ENCODE measurements at places on chromosomes 2 and 18.

DNA sequence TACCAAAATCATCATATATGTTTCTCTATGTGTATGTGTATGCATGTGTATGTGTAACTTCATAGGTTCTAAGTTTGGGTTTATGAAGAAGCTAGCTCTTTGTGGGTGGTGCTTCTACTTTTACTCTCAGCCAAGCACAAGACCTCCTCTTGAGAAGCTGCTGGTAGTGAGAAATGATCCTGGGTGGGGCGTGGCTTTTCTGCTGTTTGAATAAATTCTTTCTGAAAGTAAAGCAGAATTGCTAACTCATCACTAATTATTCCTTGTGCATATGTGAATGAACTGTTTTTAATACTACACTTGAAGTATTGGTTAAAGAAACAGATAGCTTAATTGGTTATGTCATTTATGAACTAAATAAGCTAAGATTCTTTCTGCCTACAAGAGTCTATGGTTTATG, 7.6 kb upstream of the GAREM1 start:
- DNase-seq = no peak

DNA sequence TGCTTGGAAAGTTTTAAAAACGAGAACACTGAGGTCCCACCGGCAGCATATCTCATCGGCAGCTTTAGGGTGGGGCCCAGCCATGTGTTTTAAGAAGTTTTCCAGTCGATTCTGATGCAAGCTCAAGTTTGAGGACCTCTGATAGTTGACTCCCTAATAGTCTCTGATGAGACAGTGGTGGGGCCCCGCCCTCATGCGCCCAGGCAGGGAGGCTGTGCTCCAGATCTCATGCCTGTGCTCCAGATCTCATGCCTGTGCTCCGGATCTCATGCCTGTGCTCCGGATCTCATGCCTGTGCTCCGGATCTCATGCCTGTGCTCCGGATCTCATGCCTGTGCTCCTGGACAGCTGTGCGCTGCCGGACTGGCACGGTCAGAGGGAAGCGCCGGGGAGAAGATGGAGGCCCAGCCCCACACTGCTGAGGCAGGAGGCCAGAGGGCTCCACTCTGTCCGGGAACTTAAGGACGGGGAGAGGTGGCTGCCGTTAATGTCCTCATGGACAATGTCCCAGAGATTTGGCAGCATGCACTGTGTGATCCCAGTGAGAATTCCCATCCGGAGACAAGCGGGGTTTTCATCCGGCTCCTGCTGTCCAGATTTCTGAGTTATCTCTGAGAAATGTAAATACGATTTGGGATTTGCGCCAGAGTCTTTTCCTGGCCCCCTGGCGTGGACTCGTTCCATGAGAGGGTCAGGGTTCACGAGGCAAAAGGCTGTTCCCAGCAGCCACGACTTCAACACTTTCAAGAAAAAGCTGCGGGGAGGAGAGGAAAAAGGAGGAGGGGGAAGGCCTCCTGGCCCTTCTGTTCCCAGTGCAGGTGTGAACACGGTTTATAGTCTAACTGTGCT, 9.4 kb upstream of the COLEC11 start:
- DNase-seq = no peak

- no peak for DNase-seq
These were observed 44.0 kb downstream of the TTC32 start for GRCh38 chr2:19857806-19858205.

GRCh38 chr2:113093613-113093977, 25.8 kb downstream of the IL1F10 start:
- no peak for DNase-seq

- no peak for DNase-seq
These were observed 2030.8 kb downstream of the SUCLG1 start for GRCh38 chr2:82428251-82428650.

- no peak for DNase-seq
These were observed 79.6 kb downstream of the GAREM1 start for GRCh38 chr18:32391126-32391525.

- peak; percentile 62 for DNase-seq
These were observed 854 bp downstream of the GPR155 start for GRCh38 chr2:174485788-174486562.

DNA sequence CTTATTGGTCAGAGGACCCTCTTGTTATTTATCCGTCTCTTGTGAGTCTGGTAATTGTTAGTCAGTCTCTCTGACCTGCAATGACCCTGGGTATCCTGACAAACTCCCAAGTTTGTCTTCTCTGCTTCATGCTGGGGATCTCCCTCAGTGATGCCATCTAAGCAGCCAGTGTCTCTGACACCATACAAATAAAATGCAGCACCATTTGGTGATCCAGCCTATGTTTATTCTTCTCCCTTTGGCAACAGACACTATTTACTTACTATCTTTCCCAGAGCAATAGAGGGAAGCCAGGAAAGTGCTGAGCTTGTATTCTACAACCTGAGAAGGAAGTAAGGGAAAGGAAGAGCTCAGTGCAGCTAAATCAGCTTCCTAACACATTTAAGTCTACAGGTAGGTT, 15.9 kb downstream of the SERPINE2 start:
- DNase-seq = no peak

GRCh38 chr2:192030289-192030688, 164.4 kb downstream of the TMEFF2 start:
- peak; percentile 32 for DNase-seq

GRCh38 chr2:196263181-196263747, 91.9 kb upstream of the STK17B start:
- no peak for DNase-seq

DNA sequence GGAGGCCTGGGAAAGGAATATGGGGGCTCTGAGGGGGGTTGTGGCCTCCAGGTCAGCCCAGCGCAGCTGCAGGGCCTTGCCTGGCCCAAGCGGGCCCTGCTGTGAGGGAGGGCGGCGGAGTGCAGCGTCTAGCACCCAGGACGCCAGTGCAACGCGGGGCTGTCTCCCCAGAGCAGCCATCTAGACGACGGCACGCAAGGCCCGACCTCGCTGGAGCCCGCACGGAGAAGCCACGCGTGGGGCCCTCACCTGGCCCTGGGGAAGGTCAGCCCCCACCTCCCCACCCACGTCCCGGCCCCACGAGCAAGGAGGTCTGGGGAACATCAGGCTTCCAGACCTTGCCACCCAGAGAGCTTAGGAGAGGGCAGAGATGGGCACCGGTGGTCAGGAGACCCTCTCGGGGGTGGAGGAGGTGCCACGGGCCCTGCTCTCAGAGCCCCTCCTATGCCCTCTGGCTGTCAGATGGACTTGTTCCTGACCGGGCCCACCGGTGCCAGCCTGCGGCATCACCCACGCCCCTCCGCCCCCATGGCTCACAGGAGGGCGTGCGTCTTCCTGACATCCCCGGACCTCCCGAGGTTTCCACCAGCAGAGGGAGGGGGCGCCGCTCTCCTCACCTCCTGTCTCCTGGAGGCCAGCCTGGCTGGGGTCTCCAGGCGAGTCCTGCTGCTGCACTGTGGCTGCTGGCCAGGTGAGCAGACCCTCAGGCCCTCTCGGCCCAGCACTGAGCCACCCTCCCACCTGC, 17.0 kb downstream of the GPR35 start:
- no peak for DNase-seq

- no peak for DNase-seq
These were observed 211.4 kb downstream of the ZBTB7C start for GRCh38 chr18:48197819-48198218.

- DNase-seq = no peak
These were observed 105.6 kb downstream of the HNRNPLL start for GRCh38 chr2:38496927-38497669.

- no peak for DNase-seq
These were observed 67.9 kb upstream of the RAPGEF4 start for GRCh38 chr2:172667581-172668325.

DNA sequence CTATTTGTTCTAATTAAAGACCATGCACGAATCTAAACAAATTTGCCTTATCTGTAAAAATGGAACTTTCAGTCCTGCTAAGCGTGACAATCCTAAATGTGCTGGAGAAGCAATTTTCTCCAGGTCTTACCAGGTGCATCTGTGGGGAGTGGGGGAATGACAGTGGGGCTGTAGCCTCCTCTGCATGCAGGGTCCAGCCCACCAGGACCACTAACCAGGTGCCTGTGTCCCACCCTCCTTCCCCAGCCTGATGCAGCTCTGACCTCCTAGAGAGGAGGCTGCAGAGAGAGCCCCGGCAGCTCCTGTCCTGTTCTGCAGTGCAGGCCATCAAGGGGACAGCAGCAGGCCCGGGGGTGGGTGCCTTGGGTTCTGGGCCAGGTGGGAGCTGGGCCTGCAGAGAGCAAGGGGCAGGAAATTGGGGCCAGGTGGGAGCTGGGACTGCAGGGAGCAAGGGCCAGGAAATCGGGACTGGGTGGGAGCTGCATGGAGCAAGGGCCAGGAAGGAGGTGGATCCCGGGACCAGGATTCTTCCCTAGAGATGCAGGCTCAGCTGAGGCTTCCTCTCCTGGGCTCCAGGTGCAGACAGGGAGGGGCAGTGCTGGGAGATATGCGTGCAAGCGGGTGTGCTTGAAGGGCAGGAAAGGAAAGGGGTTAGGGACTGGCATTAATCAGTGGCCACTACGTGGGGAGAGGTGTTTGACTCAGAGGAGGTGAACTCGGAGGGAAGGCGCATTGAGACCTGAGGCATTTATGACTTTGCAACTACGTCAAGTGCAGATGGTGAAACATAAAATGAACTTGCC, 185.3 kb downstream of the ANKRD30B start:
- no peak for DNase-seq

DNA sequence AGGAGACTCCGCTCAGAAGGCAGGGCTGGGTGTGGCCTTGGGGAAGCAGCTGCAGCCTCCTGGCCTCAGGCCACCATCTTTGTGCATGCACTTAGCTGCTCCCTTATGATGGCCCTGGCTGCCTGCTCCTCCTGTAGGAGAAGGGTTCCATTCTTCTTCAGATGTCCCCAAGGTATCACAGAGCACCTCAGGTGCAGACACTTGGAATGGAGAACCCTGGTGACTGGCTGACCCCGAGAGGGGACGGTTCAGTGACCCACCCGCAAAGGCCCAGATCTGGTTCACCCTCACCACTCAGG, 9.6 kb downstream of the GPAT2 start:
- no peak for DNase-seq

- DNase-seq = no peak
These were observed 139.2 kb downstream of the INHBB start for GRCh38 chr2:120485096-120485495.

GRCh38 chr2:143965493-143966164, 554.3 kb downstream of the ZEB2 start:
- DNase-seq = no peak

DNA sequence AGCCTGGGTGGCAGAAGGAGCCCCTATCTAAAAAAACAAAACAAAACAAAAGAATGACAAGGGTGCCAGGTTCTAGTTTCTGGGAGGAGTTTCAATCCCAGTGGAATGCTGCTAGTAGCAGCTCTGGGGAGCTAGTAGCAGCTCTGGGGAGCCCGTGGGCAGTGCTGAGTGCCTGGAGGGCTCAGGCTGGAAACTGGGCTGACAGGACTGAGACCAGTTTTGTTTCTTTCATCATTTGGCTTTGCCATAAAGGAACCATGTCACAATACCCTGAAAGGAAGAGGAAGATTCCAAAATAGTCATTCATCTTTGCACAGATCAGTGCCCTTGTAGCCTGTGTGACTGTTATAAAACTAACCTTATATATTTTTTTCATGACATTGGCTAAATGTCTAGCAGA, 10.6 kb downstream of the MFSD6 start:
- peak; percentile 21 for DNase-seq

Measured in GM23338 (cell line).